ENCODE measurements at places on chromosomes 1 and 21.

- DNase-seq, result no peak
Measured at GRCh38 chr1:150256198-150256553, 1.4 kb upstream of the CA14 start.

DNA sequence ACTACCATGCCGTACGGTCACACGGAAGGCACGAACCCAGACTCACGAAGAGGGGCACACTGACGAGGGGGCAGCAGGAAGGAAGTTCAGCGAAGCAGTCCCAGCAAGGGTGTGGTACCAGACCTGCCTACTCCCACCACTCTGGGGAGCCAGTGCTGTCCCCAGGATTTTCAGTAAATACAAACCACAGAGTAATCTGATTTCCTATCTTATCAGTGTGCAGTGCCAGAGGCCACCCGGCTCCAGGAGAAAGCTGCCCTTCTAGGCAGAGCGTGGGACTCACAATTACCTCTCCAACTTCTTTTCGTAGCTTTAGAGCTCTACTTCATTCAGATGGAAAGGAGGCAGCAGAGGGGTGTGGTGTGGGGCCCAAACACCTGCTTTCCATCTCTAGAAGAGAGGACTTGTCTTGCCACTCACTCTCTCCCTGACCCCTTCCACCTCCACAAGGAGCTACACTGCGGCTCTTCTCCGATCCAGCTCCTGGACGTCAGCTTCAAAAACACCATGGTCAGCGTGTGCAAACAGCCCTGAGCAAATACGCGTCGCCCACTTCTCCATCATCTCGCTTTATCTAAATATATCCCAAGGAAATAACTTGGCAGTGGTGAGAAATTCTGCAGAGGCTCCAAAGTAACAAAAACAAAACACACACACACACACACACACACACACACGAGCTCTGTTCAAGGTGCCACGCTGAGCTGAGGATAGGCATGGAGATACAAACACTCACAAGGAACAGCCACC, 98.5 kb downstream of the MRPL37 start:
- DNase-seq, result no peak

DNA sequence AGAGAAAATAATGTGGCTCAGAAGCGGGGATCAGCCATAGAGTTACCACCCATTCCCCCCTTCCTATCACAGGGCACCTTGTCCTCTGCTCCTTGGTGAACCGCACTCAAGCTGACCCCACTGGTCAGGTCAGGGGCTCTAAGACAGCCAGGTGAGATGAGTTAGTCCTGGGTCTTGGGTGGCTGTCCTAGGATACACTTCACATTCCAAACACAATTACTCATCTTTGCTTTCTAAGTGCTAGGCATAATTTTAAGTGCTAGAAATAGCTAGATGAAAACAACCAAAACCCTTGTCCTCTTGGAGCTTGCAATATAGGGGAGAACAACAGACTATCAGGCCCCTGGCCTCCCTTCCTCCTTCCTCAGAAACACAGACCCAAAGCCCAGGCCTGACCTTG, 7.8 kb upstream of the MUTYH start:
- no peak for DNase-seq

- no peak for DNase-seq
Measured at GRCh38 chr1:151968791-151969399, 24.8 kb downstream of the S100A10 start.

DNA sequence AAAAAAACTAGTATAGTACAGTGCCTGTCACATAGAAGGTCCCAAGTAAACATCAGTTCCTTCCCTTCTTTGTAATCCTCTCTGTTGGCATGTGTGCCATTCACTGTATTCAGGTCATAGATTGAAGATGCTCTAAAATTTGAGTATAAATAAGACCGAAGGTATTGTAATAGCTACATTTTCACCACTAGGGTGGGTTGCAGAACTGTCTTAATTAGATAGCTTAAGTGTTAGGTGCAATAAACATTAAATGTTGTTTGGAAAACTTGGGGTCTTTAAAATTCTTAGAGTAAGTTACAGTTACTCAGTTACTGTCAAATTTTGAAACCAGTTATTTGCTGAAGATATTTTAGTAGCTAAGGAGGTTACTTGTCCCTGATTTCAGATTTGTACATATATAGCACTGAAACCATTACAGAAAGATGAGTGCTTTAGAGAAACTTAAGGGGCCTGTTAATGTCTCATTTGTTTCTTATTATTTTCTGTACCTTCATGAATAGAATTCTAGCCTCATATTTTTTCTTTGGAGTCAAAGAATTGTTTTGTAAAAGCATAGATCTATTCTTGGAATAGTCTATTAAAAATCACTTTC, 24.3 kb downstream of the PER3 start:
- no peak for DNase-seq

GRCh38 chr1:237411621-237412020, 369.6 kb downstream of the RYR2 start:
- no peak for DNase-seq

GRCh38 chr1:156067262-156067661, 6.3 kb downstream of the RAB25 start:
- DNase-seq, result no peak

DNA sequence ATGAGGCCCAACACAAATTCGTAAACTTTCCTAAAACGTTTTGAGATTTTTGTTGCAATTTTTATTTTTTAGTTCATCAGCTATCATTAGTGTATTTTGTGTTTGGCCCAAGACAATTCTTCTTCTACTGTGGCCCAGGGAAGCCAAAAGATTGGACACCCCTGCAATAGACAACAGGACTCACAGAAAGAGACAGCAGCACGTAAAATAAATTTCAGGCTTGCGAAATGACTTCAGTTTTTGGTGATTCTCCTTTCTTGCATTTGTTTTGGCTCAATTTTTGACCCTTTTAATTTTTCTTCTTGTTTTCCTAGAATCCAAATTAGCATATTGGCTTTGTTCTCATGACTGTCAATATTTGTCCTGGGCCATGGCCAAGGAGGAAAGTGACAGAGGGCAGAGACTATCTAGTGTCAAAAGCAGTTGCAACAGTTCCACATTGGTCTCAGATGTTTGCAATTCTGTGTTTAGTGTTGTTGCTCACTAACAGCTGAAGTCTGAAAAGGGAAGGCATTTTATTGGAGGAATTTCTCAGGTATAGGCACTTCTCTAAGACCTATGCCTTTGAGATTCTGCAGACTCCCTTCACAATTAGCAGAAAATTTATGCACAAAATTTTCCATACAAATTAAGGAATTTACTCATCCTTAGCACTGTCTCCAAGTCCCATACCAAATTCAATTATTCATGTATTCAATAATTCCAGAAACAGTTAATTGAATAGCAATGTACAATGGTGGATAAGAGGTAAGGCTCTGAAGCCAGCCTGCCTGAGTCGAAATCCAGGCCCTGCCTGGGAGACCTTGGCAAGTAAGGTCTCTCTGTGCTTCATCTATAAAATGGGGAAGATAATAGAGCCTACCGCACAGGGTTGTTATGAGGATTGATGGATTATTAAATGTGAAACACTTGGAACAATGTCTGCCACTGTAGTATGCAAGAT, 160.9 kb upstream of the IVNS1ABP start:
- DNase-seq, result peak; percentile 24

DNA sequence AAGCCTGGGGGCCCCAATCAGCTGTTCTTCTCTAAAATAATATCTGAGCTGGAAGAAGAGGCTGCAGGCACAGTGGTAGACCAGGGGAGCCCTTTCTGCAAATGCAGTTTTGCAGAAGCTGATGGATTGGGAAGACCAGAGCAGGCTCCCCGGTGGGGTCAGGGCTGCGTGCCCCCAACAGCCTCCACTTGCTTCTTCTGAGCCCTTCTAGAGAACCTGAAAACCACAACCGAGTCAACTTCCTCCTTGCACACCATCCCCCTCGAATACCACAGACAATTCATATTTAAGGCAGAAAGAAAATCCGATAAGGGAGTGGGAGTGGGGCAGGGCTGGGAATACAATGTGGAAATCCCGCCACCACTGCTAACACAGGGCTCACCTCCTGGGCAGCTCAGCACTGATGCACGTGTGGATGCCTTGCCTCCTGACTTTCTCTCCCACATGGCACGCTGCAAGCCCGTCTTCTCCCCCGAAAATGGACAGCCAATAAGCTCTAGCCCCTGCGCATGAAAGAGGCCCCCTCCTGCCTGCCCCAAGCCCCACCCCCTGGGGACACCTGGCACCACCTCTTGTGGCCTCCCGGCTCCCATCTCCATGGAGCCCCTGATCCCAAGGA, 25.4 kb upstream of the ALDH4A1 start:
- DNase-seq, result peak; percentile 83

DNA sequence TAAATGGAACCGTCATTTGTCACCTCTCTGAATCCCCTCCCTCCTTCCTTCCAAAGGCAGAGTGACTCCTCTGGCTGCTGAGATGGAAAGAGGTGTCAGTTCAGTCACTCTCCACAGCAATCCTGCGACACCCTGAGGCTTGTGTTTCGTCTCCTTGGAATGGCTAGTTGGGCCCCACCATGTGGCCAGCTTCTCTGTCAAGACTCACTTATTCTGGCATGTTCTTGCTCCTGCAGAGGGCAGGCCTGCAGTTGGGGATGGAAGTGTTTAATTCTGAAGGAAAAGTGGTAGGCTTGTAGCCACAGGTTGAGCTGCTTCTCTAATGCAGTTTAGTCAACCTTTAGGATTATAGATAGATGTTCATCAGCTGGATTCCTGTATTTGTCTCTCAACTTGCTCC, 149.6 kb downstream of the LMO4 start:
- DNase-seq, result no peak

Data from HL-60 (cell line).